ENCODE measurements at places on chromosomes 3 and 15.

GRCh38 chr3:10015461-10015904 is 10.8 kb upstream of the FANCD2 start:
- peak; percentile 99 for DNase-seq

- no peak for DNase-seq
Observed at GRCh38 chr3:184532940-184533732, 28.4 kb upstream of the EPHB3 start.

GRCh38 chr3:10226293-10226692 is 22.0 kb upstream of the TATDN2 start:
- DNase-seq, result no peak

- DNase-seq, result no peak
Observed at GRCh38 chr15:59330649-59331048, 42.0 kb downstream of the MYO1E start.

All from choroid plexus epithelial cell (primary cell).